Left renal cortex interstitium (tissue), 4 donors: ENCODE measurements at places on chromosomes 12 and 14. TPM values are rescaled to one million over a fixed set of nuclear protein-coding genes. Genes with fewer than 3 reads are reported as not detected.

The MYF6 gene
- polyA plus RNA-seq, result 0.13 TPM

The SOAT2 gene
- 1.2 TPM for polyA plus RNA-seq

The PLBD2 gene
- 15.4 TPM for polyA plus RNA-seq

The INSM2 gene
- polyA plus RNA-seq, result not detected

The PAH gene
- 86.8 TPM for polyA plus RNA-seq

The KRT73 gene
- not detected for polyA plus RNA-seq

The ZCRB1 gene
- polyA plus RNA-seq, result 101 TPM

The FAM186B gene
- polyA plus RNA-seq, result 3.8 TPM

The GPR132 gene
- 0.54 TPM for polyA plus RNA-seq

The PCED1B gene
- polyA plus RNA-seq, result 4.0 TPM

The TAS2R8 gene
- polyA plus RNA-seq, result not detected
